ENCODE measurements at places on chromosomes 12 and 14. TPM values are rescaled to one million over a fixed set of nuclear protein-coding genes. Genes with fewer than 3 reads are reported as not detected.

DNA sequence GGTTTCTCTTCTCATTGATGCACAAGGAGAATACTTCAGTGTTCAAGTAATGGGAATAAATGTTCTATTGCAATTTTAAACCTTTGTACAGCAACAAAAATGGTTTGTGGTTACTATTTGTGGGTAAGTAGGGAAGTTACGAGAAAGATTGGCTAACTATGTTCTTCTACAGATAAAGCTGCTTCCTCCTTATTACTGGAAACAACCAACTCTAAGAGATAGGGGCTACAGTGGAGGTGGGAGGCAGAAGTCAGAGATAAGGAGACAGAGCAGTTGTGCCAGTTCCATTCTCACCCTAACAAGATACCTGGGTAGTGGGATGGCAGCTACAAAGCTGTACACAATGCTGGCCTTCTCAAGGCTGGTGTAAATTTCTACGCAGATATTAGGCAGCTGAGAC is 16.2 kb downstream of the NOXRED1 start:
- no peaks in the 10 kb centered on the region for H3K27me3 ChIP-seq
- DNase-seq = no peak
- no peak overlapping the region for H3K27ac ChIP-seq
- no peak overlapping the region for H3K4me3 ChIP-seq
- H3K36me3 ChIP-seq = no peaks in the 10 kb centered on the region

- H3K36me3 ChIP-seq = no peaks in the 10 kb centered on the region
- peaks cover 6% of the 10 kb centered on the region for H3K4me1 ChIP-seq
- no peak for DNase-seq
- no peak overlapping the region for H3K27ac ChIP-seq
- H3K27me3 ChIP-seq = no peaks in the 10 kb centered on the region
Observed at GRCh38 chr12:9926876-9927275, 5.3 kb downstream of the CLEC2A start.

DNA sequence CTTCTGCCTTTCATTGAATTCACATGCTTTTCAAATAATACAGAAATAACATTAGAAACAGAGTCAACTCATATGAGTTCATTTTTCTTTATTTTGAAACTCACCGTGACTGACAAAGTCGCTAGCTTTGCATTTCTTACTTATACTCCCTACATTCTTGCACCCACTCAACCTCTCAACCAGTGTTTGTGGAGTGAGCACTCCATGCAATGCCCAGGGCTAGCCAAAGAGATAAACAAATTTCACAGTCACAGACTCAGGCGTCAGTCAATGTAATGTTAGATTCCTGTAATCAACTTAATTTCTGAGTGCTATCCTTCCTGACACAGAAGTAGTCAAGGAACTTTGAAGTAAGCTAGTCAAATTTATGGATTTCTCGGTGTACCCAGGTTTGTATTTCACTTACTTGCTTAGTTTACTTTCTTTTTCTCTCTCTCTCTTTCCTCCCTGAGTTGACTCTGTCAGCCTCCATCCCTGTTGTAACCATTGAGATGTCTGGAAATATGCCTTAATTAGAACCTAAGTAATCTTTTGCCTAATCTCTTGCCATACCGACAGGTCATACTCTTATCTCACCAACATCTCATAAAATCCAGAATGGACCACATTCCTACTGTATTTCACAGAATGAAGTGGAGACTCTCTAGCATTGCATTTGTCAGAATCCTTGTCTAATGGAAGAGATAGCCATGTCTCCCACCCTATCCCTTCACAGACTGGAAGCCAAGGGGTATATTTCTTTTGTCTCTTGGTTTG is 413.0 kb downstream of the AEBP2 start:
- peaks cover 11% of the 10 kb centered on the region for H3K27me3 ChIP-seq
- peaks cover 5% of the 10 kb centered on the region for H3K4me1 ChIP-seq
- H3K4me3 ChIP-seq = no peak overlapping the region
- peaks cover 6% of the 10 kb centered on the region for H3K36me3 ChIP-seq

GRCh38 chr12:114770323-114770722 is 86.3 kb upstream of the TBX3 start:
- H3K27ac ChIP-seq = no peak overlapping the region
- H3K36me3 ChIP-seq = no peaks in the 10 kb centered on the region
- no peaks in the 10 kb centered on the region for H3K27me3 ChIP-seq
- no peak for DNase-seq
- H3K4me1 ChIP-seq = peaks cover 6% of the 10 kb centered on the region

- no peaks in the 10 kb centered on the region for H3K36me3 ChIP-seq
- no peaks in the 10 kb centered on the region for H3K27me3 ChIP-seq
- no peak overlapping the region for H3K4me3 ChIP-seq
- H3K4me1 ChIP-seq = no peaks in the 10 kb centered on the region
Observed at GRCh38 chr12:90244232-90244631, 535.6 kb upstream of the ATP2B1 start.

EFS gene
- not detected for total RNA-seq

All from MCF 10A (cell line).